Articular chondrocyte of knee joint (primary cell): ENCODE measurements at places on chromosomes 2 and 18. TPM values are rescaled to one million over a fixed set of nuclear protein-coding genes. Genes with fewer than 3 reads are reported as not detected.

ZNF804A gene
- total RNA-seq = 0.11 TPM in 1 of 2 replicates, not detected in the other

DOK6 gene
- total RNA-seq = 0.76 and 1.0 TPM in 2 replicates

PHOSPHO2 gene
- 8.9 and 11.2 TPM in 2 replicates for total RNA-seq

HAAO gene
- 4.1 and 7.1 TPM in 2 replicates for total RNA-seq

NOSTRIN gene
- 1.4 and 1.5 TPM in 2 replicates for total RNA-seq

IL36A gene
- not detected in 2 replicates for total RNA-seq

AKAIN1 gene
- not detected in 2 replicates for total RNA-seq

SLC8A1 gene
- 123 and 139 TPM in 2 replicates for total RNA-seq

NEU4 gene
- total RNA-seq = 0.11 TPM in 1 of 2 replicates, not detected in the other

CRACDL gene
- under 0.01 and 0.11 TPM in 2 replicates for total RNA-seq

PLCL1 gene
- 0.39 and 0.65 TPM in 2 replicates for total RNA-seq

KIF5C gene
- total RNA-seq = 0.65 and 0.97 TPM in 2 replicates

ELOA2 gene
- not detected in 2 replicates for total RNA-seq

WIPF1 gene
- total RNA-seq = 40.9 and 45.3 TPM in 2 replicates

HOXD8 gene
- 9.2 and 10.2 TPM in 2 replicates for total RNA-seq

ZBTB7C gene
- 2.1 and 2.5 TPM in 2 replicates for total RNA-seq
